Stimulated activated CD4-positive, alpha-beta T cell treated with anti-CD3 and anti-CD28 coated beads, TNF-alpha, amount 100 ng/mL, for 24 hours (primary cell): ENCODE measurements at places on chromosomes 11 and 22.

GRCh38 chr11:122076512-122077120 is 39.4 kb downstream of the BLID start:
- DNase-seq = no peak

GRCh38 chr22:41535244-41535643 is 9.0 kb downstream of the POLR3H start:
- no peak for DNase-seq

- no peak for DNase-seq
Observed at GRCh38 chr11:7154881-7155361, 66.1 kb downstream of the RBMXL2 start.

GRCh38 chr22:33896575-33897447 is 23.5 kb downstream of the LARGE1 start:
- no peak for DNase-seq

- no peak for DNase-seq
Observed at GRCh38 chr11:73317373-73317772, 9.3 kb downstream of the ARHGEF17 start.

DNA sequence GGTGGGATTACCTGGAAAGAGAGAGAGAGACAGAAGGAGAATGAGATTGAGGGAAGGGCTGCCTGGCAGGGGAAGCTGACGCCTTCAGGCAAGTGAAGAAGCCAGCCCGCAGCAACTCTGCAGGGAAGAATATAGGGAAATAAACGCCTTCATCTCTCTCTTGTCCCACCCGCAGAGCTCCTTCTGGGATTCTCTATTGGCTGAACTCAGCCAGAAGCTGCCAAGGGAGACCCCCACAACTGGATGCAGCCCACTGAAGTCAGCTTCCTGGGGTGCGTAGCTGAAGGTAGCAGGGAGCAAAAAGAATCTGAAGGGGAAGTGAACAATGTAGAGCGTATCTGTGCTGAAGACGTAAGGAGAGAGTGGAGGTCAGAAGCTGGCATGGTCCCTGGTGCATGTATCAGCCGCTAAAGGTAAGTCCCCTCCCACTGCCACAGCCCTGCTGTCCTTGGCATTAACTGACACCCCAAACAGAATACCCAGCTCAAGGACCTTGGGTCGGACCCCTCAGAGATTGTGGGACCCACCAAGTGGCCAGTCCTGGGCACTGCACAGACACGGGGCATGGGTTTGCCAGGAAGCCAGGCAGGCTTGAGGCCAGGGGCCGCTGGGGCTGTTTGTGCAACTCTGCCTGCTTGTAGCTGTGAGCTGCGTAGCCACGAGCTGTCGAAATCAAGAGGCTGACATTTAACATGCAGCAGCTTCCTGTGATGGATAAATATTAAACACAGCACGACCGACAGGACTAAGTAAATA is 469.9 kb downstream of the MN1 start:
- DNase-seq = no peak

- DNase-seq = no peak
Observed at GRCh38 chr11:64103277-64103985, 62.5 kb downstream of the MACROD1 start.

DNA sequence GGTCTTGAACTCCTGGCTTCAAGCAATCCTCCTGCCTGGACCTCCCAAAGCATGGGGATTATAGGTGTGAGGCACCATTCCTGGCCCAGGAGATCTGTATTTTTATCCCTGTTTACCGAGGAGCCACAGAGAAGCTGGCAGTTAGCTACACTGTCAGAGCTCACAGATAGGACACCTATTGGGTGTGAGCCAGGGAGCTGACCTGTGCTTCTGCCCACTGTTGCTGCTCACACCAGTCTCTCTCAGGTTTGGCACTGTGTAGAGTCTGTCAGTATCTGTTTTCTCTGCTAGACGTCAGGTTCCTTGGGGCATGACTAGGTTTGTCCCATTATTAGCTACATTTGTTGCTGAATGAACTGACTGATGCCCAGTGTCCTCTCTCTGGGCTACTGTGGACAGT is 17.5 kb downstream of the PPP6R2 start:
- DNase-seq = no peak

GRCh38 chr11:71484248-71485062 is 31.5 kb downstream of the NADSYN1 start:
- no peak for DNase-seq

DNA sequence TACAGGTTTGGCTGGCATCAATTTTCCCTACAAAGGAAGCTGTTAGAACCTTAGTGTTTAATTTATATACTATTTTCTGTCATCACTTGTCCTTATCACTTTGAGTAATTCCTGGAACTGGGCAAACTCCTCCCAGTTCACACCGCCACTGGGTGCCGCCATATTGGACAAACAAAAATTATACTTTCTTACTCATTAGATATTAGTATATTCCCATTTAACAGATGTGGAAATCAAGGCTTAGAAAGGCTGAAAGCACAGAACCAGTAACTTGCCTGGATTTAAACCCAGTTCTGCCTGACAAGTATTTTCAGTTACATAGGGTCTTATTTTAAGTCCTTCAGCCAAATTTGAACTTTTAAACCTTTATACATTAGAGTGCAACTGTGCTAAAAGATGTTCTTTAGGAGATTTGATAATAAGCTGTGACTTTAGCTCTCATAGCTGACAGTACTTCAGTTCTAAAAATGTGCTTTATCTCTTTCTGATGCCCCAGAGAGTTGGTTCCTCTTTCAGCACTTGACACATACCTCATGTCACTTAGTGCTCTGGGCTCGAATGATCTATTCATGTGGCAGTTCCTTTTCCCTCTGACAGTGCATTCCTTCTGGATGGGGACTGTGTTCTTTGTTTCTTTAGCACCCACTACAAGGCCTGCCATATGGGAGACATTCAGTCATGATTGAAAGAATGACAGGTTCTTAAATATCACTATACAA is 25.4 kb downstream of the COA4 start:
- no peak for DNase-seq
